ENCODE measurements at places on chromosomes 13 and 19. TPM values are rescaled to one million over a fixed set of nuclear protein-coding genes. Genes with fewer than 3 reads are reported as not detected.

C19orf67 gene
- polyA plus RNA-seq: not detected

LGALS7 gene
- not detected for polyA plus RNA-seq

DNA sequence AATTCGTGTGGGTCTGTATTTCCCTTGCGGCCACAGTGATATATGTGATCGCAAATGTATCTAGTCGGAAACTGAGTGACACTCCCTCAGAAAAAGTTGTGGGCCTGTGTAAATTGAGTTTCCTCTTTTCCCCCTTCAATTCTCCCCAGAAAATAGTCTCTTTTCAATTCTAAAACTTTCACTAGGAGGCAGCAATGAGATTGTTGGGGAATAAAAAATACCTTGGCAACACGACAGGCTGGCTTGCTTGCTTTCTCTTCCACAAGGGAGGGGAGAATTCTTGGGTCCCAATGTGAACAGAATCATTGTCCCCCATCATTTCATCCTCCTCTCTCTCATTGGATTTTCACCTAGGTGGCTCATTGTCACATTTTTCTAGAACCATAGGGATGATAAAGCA is 3.7 kb upstream of the SOX21 start:
- no peak overlapping the region for H3K4me3 ChIP-seq
- H3K4me1 ChIP-seq: no peaks in the 10 kb centered on the region
- H3K27ac ChIP-seq: no peak overlapping the region
- peaks cover 43% of the 10 kb centered on the region for H3K27me3 ChIP-seq

GRCh38 chr19:11024259-11024658 is 63.4 kb downstream of the SMARCA4 start:
- no peak overlapping the region for H3K27ac ChIP-seq
- H3K27me3 ChIP-seq: no peaks in the 10 kb centered on the region
- H3K4me1 ChIP-seq: no peaks in the 10 kb centered on the region
- H3K36me3 ChIP-seq: peaks cover 18% of the 10 kb centered on the region

- DNase-seq: no peak
- no peak overlapping the region for H3K4me3 ChIP-seq
- peaks cover 12% of the 10 kb centered on the region for H3K36me3 ChIP-seq
- no peaks in the 10 kb centered on the region for H3K4me1 ChIP-seq
- no peak overlapping the region for H3K27ac ChIP-seq
Measured at GRCh38 chr13:34815526-34815925, 126.5 kb upstream of the NBEA start.

ATXN8OS gene
- polyA plus RNA-seq: not detected

Measured in naive B cell (primary cell).